ENCODE measurements at places on chromosomes 16 and 17.

GRCh38 chr17:10035885-10036284, 130.8 kb upstream of the RCVRN start:
- peaks cover 13% of the 10 kb centered on the region for H3K27me3 ChIP-seq
- H3K27ac ChIP-seq: peak overlapping the region; percentile 33
- no peaks in the 10 kb centered on the region for H3K36me3 ChIP-seq

DNA sequence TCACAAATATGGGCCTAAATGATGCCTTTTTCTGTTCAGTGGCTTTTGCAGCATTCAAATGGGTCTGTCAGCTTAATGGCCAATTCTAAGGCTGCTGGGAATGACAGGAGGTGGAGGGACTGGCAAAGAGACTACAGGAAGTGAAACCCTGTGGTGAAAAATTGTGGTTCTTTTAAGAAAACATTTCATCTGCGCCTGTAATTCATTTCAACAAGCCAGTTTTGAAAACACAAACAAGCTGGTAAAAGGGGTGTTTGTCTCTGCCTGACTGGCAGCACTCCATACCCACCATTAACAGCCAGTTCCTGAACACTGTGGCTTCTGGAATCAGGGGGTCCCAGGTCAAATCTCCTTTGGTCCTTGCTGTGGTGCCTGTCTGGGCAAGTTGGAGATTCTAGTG, 3.6 kb upstream of the KDM8 start:
- no peak overlapping the region for H3K4me3 ChIP-seq
- peaks cover 21% of the 10 kb centered on the region for H3K27me3 ChIP-seq
- peaks cover 21% of the 10 kb centered on the region for H3K4me1 ChIP-seq

GRCh38 chr16:10536814-10537389, 43.5 kb downstream of the EMP2 start:
- H3K4me1 ChIP-seq: peaks cover 34% of the 10 kb centered on the region
- peaks cover 3% of the 10 kb centered on the region for H3K27me3 ChIP-seq
- H3K36me3 ChIP-seq: peaks cover 42% of the 10 kb centered on the region
- peak overlapping the region; percentile 69 for H3K27ac ChIP-seq
- H3K4me3 ChIP-seq: no peak overlapping the region

- peak overlapping the region; percentile 99 for H3K4me3 ChIP-seq
- H3K27ac ChIP-seq: peak overlapping the region; percentile 100
- peaks cover 30% of the 10 kb centered on the region for H3K36me3 ChIP-seq
- DNase-seq: no peak
- peaks cover 9% of the 10 kb centered on the region for H3K27me3 ChIP-seq
Observed at GRCh38 chr17:48612456-48612853, 1.6 kb upstream of the HOXB7 start.

DNA sequence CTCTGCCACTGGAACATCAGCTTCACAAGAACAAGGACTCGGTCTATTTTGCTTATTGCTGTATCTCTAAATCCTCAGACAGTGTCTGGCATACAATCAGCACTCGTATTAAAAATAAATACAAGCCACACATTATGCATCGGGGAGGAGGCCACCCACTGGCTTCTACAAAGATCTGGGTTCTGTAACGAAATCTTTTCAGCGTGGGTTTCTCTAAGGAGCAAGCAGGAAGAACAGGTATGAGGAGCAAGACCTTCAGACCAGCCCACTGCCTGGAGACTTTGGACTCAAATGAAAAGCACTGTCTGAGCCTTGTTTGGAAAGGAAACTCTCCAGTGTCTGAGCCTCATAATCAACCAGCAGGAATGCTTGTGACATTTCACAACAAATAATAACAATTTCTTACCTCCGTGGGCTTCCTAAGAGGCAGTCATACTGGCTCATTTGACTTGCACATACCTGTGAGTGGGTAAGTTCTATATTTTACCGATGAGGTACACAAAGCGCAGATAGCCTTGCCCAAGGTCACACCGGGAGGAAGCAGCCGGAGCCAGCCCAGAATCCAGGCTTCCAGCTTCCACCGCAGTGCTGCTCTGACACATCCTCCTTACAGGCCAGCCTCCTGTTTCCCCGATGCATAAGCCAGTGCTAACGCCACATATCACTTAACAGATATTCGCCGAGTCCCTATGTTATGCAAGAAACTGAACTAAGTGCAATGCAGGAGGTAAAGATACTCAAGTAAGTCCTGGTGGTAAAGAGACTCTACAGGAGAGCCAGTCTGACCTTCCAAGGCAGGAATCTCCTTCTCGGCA, 118.6 kb upstream of the TNRC6C start:
- H3K4me3 ChIP-seq: no peak overlapping the region
- no peaks in the 10 kb centered on the region for H3K36me3 ChIP-seq
- peaks cover 8% of the 10 kb centered on the region for H3K27me3 ChIP-seq

DNA sequence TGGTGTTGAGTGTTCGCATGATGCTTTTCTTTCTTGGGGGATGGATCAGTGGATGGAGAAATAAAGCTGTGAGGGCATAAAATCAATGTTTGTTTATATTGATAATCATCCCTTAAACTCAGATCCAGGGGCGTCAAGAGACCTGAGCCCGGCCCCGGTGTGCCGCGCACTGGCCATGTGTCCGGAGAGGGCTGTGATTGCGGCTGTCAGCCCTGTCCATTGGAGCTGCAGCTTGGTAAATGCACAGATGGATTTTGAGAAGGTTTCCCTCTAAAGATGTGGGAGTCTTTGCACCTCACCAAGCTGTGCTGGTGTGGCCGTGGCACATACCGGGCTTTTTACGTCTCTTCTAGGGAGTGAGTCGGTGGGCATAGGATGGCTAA, 21.6 kb upstream of the ZNF750 start:
- no peak overlapping the region for H3K4me3 ChIP-seq
- H3K36me3 ChIP-seq: peaks cover 16% of the 10 kb centered on the region
- no peak for DNase-seq
- peaks cover 5% of the 10 kb centered on the region for H3K27me3 ChIP-seq
- H3K4me1 ChIP-seq: peaks cover 90% of the 10 kb centered on the region

DNA sequence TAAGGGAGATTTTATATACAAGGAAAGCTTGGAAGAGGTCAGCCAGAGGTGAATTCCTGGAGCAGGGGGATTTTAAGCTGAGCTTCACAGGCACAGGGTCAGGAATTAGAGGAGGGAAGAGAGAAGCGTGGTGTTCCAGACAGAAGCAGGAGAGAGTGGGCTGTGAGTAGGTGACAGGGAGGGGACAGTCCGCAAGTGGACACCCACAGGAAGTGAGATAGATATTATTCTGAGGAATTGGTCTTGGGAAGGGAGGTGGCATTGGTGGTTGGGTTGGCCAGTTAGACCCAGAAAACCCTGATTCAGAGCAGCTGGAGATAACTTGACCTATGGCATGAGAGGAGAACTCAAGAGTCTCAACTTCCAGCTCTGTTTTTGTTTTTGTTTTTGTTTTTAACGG, 14.7 kb downstream of the PHB1 start:
- peaks cover 2% of the 10 kb centered on the region for H3K27me3 ChIP-seq
- DNase-seq: no peak
- peaks cover 41% of the 10 kb centered on the region for H3K4me1 ChIP-seq

GRCh38 chr16:28569968-28570752, 16.4 kb downstream of the SGF29 start:
- H3K4me3 ChIP-seq: no peak overlapping the region
- peaks cover 40% of the 10 kb centered on the region for H3K36me3 ChIP-seq
- no peak for DNase-seq
- no peak overlapping the region for H3K27ac ChIP-seq

DNA sequence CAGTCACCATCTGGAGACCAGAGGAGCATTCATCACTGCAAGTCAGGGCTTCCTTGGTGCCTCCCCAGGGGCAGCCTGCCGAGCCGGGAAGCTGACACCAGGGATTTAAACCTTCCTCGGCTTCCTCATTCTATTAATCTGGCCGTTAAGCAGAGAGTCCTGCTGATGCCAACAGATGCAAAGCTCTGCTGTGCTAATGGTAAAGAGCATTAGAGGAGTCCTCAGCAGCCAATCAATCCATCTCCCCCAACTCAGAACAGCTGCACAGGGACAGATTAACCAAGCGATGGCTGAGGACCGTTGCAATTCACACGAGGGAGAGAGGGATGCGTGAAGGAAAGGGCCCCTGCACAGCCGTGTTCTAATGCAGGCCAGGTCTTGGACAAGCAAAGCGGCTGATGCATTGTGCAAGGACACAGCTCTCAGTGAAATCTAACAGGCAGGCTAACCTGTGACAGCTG, 116.6 kb downstream of the XYLT1 start:
- no peak overlapping the region for H3K27ac ChIP-seq
- no peak overlapping the region for H3K4me3 ChIP-seq
- DNase-seq: no peak
- peaks cover 14% of the 10 kb centered on the region for H3K27me3 ChIP-seq
- H3K4me1 ChIP-seq: peaks cover 72% of the 10 kb centered on the region

GRCh38 chr16:11977376-11978041, 975 bp downstream of the SNX29 start:
- H3K4me1 ChIP-seq: peaks cover 39% of the 10 kb centered on the region
- DNase-seq: no peak
- H3K36me3 ChIP-seq: peaks cover 16% of the 10 kb centered on the region
- H3K27ac ChIP-seq: no peak overlapping the region

DNA sequence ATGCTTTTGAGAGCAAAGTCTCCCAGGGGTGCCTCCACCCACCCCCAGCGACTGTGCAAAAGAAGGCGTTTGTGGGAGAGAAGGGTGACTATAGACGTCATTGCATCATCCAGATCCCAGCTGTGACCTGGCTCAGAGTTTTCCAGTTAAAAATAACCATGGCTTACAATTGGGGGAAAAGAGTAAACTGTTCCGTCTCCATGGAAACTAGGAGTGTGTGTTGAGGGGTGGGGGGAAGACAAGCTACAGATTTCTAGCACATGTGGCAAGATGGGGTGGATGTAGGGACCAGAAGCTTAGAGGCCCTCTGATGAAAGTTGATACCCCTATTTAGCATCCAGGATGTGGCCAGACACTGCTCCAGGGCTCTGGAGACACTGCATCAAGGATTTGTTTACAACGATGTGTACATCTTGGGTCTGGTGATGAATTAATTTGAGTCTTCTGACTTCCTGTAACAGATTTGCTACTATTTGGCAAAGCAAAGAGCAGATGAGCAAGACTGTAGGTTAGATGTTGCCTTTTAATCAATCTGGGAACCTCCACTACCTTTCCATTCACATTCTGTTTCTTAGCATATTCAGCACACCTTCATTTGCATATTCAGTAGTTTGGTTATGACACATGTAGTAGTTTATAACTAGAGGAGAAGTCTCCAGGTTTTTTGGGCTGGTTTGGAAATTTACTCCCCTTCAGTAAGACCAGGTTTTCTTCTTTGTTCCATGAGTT, 6.2 kb upstream of the DUSP14 start:
- no peak overlapping the region for H3K4me3 ChIP-seq
- H3K4me1 ChIP-seq: peaks cover 27% of the 10 kb centered on the region
- DNase-seq: no peak
- H3K36me3 ChIP-seq: peaks cover 18% of the 10 kb centered on the region
- H3K27ac ChIP-seq: peak overlapping the region; percentile 57

DNA sequence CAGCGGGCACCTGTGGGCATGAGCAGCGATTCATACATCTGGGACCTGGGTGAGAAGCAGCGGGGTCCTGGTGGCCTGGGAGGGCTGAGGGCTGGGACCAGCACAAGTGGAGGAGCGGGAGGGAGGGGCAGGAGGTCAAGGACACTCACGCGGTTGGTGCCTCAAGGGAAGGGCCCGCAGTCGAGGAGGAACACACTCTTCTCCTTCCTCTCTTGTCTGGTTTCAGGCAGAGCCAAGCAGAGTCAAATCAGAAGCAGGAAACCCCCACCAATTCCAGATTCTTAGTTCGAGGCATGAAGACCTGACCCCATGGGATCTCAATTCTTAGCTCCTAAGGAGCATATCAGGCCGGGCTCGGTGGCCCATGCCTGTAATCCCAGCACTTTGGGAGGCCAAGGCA, 15.7 kb downstream of the DNAI2 start:
- H3K36me3 ChIP-seq: no peaks in the 10 kb centered on the region
- no peak overlapping the region for H3K27ac ChIP-seq

GRCh38 chr16:85746460-85747215, 4.3 kb downstream of the C16orf74 start:
- H3K27ac ChIP-seq: no peak overlapping the region
- no peak overlapping the region for H3K4me3 ChIP-seq
- H3K4me1 ChIP-seq: peaks cover 15% of the 10 kb centered on the region
- H3K27me3 ChIP-seq: peaks cover 61% of the 10 kb centered on the region
- no peak for DNase-seq

DNA sequence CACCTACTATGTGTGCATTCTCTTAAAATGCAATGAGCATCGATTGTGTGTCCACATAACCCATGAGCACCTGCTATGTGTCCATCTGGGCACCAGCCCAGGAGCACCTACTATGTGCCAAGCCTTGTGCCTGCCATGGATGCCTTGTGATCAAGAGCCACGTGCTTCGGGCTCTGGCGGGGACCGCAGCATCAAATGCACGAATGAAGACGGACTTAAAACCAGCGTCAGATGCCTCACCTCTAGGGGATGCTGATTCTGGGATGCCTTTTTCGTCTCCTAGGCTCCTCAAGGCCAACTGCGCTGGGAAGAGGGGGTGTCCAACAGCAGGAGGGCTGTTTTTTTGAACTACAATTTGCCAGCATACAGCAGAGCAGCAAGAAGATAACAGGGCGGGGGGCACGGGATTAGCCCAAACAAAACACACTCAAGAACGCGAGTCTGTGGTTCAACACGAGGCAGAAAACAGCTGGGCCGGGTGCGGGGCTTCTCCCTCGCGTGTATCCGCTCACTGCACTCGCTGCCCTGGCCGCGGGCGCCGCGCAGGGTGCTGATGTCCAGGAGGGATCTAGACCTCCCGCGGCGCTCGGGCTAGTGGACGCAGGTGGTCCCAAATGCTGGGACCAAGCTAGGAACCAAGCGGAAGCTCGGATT, 1.2 kb upstream of the GLIS2 start:
- DNase-seq: peak; percentile 57
- peak overlapping the region; percentile 71 for H3K27ac ChIP-seq
- peaks cover 38% of the 10 kb centered on the region for H3K4me1 ChIP-seq
- H3K36me3 ChIP-seq: no peaks in the 10 kb centered on the region

GRCh38 chr16:2753733-2754020, 1.2 kb downstream of the SRRM2 start:
- peaks cover 60% of the 10 kb centered on the region for H3K4me1 ChIP-seq
- H3K27me3 ChIP-seq: peaks cover 3% of the 10 kb centered on the region
- no peak for DNase-seq
- H3K4me3 ChIP-seq: peak overlapping the region; percentile 93

GRCh38 chr17:78661093-78661770, 84.0 kb upstream of the DNAH17 start:
- peak overlapping the region; percentile 83 for H3K27ac ChIP-seq
- no peak overlapping the region for H3K4me3 ChIP-seq
- H3K36me3 ChIP-seq: no peaks in the 10 kb centered on the region

DNA sequence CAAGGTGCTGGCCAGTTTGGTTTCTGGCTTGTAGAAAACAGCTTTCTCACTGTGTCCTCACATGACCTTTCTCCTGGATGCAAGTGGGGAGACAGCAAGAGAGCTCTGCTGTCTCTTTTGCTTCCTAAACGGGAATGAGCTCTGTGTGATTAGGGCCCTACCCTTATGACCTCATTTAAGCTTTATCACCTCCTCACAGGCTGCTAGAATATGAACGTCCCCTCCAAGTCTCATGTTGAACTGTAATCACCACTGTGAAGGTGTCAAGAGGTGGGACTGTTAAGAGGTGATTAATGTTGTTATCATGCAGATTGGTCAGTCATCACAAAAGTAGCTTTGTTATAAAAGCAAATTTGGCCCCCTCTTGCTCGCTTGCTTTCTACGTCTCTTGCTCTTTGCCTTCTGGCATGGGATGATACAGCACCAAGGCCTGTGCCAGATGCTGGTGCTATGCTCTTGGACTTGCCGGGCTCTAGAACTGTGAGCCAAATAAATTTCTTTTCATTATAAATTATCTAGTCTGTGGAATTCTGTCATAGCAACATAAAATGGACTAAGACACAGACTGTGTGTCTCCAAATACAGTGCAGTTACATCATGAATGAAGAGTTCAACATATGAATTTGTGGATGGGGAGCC, 14.8 kb upstream of the POLR3E start:
- H3K27me3 ChIP-seq: peaks cover 4% of the 10 kb centered on the region
- H3K4me1 ChIP-seq: peaks cover 23% of the 10 kb centered on the region
- H3K4me3 ChIP-seq: no peak overlapping the region
- no peak for DNase-seq
- H3K36me3 ChIP-seq: peaks cover 56% of the 10 kb centered on the region
